ENCODE measurements at places on chromosomes 13 and 19.

- no peak for ATAC-seq
These were observed 29.0 kb upstream of the SLITRK6 start for GRCh38 chr13:85828094-85828684.

- no peak for ATAC-seq
These were observed 82.9 kb downstream of the PDS5B start for GRCh38 chr13:32669030-32669646.

- ATAC-seq: no peak
These were observed 128.1 kb upstream of the RXFP2 start for GRCh38 chr13:31611214-31611613.

DNA sequence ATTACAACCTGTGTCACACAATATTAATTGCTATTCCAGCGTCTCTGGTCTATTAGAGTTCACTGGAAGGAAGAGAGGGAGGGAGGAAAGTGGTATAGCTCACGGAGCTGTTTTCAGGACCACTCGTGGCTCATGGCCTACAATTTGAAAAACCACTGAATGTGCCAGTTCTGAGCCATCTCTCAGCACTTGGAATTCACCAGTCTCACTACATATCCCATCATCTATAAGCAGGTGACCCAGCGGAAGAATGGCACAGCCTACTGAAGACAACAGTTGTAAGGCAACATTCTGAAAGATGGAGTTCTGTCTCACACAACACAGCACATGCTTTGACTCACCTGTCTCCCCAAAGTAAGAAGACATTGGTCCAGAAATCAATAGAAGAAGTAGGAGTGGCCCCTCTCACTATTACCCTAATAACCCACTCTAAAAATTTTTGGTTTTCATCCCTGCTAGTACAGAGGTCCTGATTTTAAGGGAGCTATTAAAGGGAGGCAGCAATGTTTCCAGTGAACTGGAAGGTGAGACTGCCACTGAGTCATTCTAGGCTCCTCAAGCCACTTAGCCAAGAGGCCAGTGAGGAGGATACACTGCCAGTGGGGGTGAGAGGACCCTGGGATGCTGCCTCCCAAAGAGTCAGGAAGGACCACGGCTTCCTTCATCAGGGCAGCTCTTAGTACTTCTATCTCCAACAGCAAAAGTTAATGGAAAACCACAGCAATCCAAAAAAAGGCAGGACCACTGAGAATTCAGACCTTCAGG is 50.0 kb upstream of the DOCK9 start:
- no peak for ATAC-seq

DNA sequence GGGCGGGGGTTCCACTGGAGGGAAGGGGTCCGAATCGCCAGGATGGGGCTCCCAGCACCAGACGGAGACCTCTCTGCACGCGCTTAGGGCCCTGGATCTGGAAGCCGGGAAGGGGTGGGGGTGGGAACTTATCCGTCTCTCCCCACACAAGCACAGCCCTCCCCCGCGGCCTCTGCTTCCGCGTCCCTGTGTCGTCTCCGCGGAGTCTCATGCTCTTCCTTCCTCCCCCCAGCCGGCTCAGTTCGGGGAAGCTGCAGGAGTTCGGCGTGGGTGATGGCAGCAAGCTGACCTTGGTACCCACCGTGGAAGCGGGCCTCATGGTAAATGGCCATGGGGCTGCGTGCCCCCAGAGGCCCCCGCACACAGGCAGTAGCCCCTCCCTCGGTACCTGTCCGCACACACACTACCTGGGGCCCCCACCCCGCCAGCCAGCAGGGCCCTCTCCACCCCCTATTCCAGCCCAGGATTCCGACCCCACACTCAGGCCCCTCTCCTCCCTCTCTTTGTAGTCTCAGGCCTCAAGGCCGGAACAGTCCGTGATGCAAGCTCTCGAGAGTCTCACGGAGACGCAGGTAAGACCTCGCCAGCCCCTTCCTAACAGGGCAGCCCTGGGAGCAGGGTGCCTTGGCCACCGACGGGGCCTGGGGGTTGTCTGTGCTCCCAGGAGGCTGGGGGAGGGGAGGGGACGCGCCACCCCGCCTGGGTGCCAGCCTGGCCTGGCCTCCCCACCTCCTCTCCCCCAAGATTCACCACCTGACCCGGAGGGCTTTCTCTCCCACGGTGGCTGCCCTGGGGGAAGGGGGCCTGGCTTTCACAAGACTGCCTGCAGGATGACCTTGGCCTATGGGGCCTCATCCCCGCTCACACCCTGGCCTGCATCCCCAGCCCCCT is 3.2 kb downstream of the MIDN start:
- ATAC-seq: no peak

DNA sequence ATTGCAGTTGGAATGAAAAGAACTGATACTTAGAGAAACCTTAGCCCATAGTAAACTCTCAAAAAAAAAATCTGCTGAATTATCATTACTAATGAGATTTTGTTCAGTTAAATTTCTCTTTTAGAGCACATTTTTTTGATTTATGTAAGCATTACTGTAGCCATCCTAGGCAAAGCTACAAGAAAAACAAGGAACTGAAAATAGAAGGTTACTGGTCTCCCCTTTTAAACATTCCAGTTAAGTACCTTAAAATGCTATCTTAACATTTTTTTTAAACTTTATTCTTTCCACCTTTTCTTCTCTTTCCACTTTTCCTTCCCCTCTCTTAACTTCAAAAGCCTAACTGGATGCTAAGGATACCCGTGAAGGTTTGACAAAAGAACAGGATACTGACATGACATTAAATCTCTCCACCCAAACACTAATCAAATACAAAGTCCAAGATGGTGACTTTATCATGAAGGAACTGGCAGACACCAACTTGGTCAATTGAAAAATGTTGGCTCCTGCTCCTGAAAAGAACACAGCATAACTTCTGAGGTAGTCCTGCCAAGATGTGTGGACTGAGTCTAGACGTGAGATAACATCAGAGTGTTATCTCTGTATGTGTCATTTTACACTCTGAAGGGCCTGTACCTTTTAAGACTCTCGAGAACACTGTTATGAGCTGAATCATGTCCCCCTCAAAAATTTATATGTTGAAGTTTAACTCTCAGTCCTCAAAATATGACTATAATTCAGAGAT is 29.5 kb upstream of the SACS start:
- no peak for ATAC-seq

DNA sequence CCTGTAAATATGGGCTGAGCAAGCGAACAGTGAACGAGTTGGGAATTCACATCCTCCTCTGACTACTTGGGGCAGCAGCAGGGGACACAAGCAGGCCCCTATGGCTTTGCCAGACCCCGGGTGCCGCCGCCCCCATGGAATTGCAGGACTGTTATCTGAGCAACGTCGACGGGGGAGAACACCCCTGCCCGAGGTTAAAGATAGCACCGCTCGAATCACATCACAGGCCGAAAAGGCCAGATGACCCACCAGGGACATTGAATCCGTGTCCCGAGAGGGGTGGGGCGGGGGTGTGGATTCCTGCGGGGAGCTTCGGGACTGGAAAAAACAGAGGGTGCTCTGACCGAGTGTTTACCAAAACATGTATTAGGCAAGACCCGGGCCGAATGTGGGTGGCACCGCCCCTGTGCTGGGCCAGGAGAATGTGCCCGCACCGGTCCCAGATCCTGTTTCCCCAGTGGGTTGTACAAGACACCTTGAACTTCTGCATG is 9.1 kb downstream of the FEM1A start:
- ATAC-seq: peak; percentile 96

DNA sequence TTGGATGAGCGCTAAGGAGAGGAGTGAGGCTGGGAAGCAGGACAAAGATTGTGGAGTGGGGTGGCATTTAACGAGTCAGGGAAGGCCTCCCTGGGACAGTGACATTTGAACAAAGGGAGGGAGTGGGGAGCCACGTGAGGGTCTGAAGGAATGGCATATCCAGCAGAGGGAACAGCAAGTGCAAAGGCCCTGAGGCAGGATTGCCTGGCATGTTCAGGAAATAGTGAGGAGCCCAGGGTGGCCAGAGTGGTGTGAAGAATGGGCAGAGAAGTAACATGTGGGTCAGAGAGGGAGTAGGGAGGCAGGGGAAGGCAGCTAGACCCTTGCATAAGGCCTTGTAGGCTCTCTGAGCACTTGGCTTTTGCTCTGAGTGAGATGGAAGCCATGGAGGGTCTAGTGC is 14.9 kb upstream of the PVR start:
- ATAC-seq: no peak

GRCh38 chr13:61247149-61247936 is 168.3 kb downstream of the PCDH20 start:
- no peak for ATAC-seq

DNA sequence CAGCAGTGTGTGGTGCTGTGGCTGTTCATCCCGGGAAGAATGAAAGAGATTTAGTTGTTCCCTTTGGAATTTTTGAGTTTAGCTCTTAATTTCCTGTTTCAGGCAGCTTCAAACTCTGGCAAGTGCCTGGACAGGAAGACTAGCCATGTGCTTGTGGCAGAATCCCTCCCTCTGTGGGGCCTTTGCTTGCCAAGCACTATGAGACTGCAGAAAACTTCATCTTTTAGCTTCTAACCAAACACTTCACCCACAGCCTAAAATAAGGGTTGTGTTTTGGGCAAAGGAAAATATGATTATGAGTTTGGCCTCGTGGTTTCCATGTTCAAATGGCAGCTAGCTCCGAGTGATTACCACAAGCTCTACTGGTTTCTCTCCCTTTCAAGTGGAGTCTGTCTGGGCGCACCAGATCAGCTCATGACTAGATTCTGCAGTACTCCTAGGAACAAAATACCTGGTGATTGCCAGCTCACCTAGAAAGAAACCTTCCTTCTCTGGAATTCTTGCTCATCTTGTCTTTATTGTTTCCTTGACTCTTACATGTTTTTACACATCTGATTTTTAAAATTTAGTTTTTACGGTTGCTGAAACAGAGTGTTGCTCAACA is 707.5 kb downstream of the SLITRK6 start:
- peak; percentile 57 for ATAC-seq

- ATAC-seq: no peak
These were observed 50.2 kb downstream of the RFX2 start for GRCh38 chr19:6059988-6060599.

DNA sequence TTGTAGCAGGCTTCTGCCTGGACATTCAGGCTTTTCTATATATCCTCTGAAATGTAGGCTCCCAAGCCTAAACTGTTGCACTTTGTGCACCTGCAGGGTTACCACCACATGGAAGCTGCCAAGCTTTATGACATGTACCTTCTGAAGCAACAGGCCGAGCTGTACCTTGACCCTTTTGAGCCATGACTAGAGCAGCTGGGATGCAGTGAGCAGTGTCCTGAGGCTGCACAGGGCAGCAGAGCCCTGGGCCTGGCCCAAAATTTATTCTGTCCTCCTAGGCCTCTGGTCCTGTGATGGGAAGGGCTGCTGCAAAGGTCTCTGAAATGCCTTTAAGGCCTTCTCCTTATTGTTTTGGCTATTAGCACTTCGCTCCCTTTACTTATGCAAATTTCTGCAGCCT is 23.5 kb upstream of the CD177 start:
- ATAC-seq: peak; percentile 29

DNA sequence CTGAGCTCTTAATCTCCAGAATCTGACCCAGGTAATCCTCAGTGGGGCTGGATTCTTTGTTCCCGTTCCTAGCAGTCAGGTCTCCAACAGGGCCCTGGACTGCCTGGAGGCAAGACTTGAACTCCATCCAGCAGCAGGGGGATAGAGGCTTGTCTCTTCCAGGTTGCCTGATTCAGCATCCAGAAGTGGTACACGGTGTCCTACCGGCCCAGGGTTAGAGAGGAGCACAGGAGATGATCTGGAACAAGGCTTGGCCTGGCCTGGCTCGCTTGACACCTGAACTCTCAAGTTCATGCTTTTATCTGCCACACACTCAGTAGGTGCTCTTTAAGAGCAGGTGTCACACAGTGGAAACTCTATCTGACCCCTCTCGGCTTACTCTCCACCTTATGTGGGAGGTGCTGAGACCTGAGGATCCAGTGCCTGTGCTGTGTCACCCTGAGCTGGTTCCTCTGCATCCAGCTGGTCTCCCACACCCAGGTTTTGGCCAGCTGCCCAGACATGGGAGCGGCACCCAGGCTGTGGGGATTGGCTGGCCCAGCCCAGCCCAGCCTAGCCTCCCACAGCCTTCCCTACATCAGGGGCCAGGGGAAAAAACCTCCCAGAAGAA is at the start of gene CYP4F3:
Gene CYP4F3, plus strand, starts transcription at position 604 of the 610 bp plus-strand sequence. CDS start 519 bp downstream, outside the sequence.
- peak; percentile 96 for ATAC-seq

GRCh38 chr13:70054572-70054971 is 53.1 kb upstream of the ATXN8OS start:
- no peak for ATAC-seq

GRCh38 chr19:38044267-38045111 is 137.5 kb downstream of the SIPA1L3 start:
- no peak for ATAC-seq

DNA sequence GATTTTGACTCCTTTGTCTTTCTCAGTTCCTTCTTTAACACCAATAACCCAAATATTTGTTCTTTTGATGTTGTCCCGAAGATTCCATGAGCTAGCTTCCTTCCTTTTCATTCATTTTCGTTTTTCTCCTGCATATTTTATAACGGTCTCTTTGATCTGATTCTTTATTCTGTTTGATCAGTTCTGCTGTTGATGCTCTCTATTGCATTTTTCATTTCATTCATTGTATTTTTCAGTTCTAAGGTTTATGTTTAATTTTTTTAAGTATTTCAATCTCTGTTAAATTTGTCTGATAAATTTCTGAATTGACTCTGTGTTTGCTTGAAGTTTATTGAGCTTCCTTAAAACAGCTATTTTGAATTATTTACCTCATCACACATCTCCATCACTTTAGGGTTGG is 68.4 kb upstream of the LRCH1 start:
- no peak for ATAC-seq

GRCh38 chr19:6032381-6032780 is 54.4 kb upstream of the RANBP3 start:
- no peak for ATAC-seq

DNA sequence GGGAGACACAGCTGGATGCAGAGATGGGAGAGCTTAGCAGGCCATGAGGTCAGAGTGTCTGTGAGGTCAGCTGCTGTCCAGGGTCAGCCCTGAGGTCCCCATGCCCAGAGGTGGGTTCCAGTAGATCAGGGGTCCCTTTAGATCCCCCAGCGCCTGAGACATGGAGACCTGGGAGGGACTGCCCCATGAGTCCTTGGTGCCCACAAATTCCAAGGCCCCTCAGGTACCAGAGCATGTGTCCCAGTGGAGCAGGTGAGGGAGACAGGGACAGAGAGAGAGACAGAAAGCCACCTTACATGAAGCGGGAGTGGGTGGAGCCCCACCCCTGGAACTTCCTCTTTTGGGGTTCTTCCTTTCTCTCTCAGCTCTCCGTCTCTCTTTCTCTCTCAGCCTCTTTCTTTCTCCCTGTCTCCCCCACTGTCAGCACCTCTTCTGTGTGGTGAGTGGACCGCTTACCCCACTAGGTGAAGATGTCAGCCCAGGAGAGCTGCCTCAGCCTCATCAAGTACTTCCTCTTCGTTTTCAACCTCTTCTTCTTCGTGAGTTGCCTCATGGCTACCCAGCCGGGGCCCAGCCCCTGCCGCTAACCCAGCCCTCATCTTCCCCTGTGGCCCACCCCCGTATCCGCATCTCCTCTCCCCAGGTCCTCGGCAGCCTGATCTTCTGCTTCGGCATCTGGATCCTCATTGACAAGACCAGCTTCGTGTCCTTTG is at the start of gene CD37:
Gene CD37, plus strand, starts transcription at position 336 of the 713 bp plus-strand sequence. Its CDS starts 135 bp downstream, at position 471.
- no peak for ATAC-seq

DNA sequence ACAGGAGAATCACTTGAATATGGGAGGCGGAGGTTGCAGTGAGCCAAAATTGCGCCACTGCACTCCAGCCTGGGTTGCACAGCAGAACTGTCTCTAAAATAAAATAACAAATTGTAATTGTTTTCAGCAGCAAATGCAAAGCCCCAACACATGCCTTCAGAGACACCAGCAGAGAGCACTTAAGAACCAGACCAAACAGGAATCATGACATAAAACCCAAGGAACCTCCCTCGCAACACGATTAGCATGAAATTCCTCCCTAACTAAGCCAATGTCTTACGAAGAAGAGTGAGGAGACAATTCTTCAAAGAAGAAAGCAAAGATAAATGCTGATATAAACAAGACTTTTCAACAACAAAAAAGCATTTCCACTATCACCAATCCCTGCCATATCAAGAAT is 40.1 kb downstream of the PSPC1 start:
- no peak for ATAC-seq

Data from esophagus mucosa (tissue), 1 donor.